CD8-positive, alpha-beta memory T cell (primary cell): ENCODE measurements at places on chromosomes 7 and 10. TPM values are rescaled to one million over a fixed set of nuclear protein-coding genes. Genes with fewer than 3 reads are reported as not detected.

- no peak overlapping the region for H3K27ac ChIP-seq
- no peaks in the 10 kb centered on the region for H3K4me1 ChIP-seq
- DNase-seq, result no peak
- no peaks in the 10 kb centered on the region for H3K27me3 ChIP-seq
- H3K4me3 ChIP-seq, result no peak overlapping the region
Observed at GRCh38 chr7:153422291-153423209, 629.6 kb upstream of the DPP6 start.

DNA sequence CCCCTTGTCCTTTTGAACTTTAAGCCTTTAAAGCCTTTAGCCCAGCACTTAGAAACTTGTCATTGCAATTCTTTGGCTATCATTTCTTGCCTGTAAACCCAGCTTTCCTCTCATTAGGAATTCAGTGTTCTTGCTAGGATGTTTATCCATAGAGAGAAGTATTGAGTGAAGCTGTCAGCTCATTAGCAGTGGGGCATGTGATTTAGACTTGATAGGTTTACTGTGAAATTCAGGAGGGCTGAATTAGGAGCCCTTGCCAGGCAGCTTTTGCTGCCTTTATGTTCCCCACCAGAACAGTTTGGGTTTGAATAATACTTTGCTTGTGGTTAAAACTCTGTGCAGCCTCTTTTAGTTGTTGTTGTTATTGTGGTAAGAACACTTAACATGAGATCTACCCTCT lies 39.5 kb downstream of the LHFPL3 start:
- DNase-seq, result no peak
- no peaks in the 10 kb centered on the region for H3K27me3 ChIP-seq
- H3K4me1 ChIP-seq, result no peaks in the 10 kb centered on the region

DNA sequence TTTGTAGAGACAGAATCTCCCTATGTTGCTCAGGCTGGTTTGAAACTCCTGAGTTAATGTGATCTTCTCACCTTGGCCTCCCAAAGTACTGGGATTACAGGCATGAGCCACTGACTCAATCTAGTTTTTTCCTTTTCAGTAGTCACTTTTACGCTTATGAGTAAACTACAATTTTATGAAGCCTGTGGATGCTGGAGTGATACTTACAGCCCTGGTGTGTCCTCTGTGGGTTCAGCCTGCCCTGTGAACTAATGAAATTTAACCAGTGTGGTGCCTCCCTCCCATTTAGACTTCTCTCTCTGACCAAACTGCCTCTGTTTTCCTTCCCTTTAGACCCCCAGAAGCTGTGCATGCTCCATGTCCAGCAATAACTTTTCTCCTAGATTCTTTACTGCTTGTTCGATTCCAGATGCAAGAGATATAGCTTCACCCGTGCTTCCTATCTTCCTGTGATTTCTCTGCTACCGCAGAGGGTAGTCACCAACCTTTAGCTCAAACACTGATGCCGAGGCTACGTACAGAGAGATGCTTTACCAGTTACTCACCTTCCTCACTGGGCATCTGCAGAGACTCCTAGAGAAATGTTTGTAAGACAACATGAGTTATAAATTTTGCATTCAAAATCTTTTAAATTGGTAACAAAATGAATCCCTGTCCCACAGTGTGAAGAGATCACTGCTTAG lies 90.8 kb downstream of the KIAA1217 start:
- no peaks in the 10 kb centered on the region for H3K27me3 ChIP-seq
- no peak overlapping the region for H3K4me3 ChIP-seq
- H3K4me1 ChIP-seq, result no peaks in the 10 kb centered on the region
- no peak overlapping the region for H3K27ac ChIP-seq

- H3K27me3 ChIP-seq, result no peaks in the 10 kb centered on the region
- H3K36me3 ChIP-seq, result no peaks in the 10 kb centered on the region
- H3K27ac ChIP-seq, result no peak overlapping the region
- no peak overlapping the region for H3K4me3 ChIP-seq
Observed at GRCh38 chr7:142508251-142508650, 241.0 kb upstream of the PRSS1 start.

- no peak for DNase-seq
- H3K4me1 ChIP-seq, result peaks cover 14% of the 10 kb centered on the region
- H3K4me3 ChIP-seq, result no peak overlapping the region
- H3K27ac ChIP-seq, result no peak overlapping the region
Observed at GRCh38 chr7:128399991-128400390, 9.8 kb downstream of the IMPDH1 start.

- peak; percentile 41 for DNase-seq
- no peak overlapping the region for H3K4me3 ChIP-seq
- H3K27ac ChIP-seq, result peak overlapping the region; percentile 1
Observed at GRCh38 chr7:44973610-44974401, 5.0 kb downstream of the MYO1G start.

GRCh38 chr7:102012941-102013461 lies 195.6 kb downstream of the CUX1 start:
- no peak overlapping the region for H3K4me3 ChIP-seq
- H3K27ac ChIP-seq, result no peak overlapping the region
- H3K4me1 ChIP-seq, result no peaks in the 10 kb centered on the region
- no peak for DNase-seq

- H3K27me3 ChIP-seq, result no peaks in the 10 kb centered on the region
- no peak for DNase-seq
- H3K4me3 ChIP-seq, result no peak overlapping the region
- no peaks in the 10 kb centered on the region for H3K4me1 ChIP-seq
- no peaks in the 10 kb centered on the region for H3K36me3 ChIP-seq
Observed at GRCh38 chr7:1257221-1257620, 24.5 kb downstream of the UNCX start.

- H3K4me1 ChIP-seq, result no peaks in the 10 kb centered on the region
- DNase-seq, result no peak
- no peaks in the 10 kb centered on the region for H3K27me3 ChIP-seq
- no peak overlapping the region for H3K4me3 ChIP-seq
- no peak overlapping the region for H3K27ac ChIP-seq
Observed at GRCh38 chr10:115409347-115409746, 316.2 kb downstream of the ATRNL1 start.

DNA sequence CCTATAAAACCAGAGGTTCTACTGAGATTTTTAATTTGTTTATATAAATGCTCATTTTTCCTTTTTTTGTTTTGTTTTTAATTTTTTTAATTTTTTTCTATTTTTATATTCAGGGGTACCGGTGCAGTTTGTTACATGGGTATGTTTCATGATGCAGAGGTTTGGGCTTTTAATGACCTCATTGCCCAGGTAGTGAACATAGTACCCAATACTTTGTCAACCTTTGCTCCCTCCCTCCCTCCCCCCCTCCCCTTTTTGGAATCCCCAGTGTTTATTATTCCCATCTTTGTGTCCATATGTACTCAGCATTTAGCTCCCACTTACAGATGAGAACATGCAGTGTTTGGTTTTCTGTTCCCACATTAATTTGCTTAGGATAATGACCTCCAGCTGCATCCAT lies 94.4 kb upstream of the NEBL start:
- no peak for DNase-seq
- H3K36me3 ChIP-seq, result no peaks in the 10 kb centered on the region
- H3K27ac ChIP-seq, result no peak overlapping the region

DNA sequence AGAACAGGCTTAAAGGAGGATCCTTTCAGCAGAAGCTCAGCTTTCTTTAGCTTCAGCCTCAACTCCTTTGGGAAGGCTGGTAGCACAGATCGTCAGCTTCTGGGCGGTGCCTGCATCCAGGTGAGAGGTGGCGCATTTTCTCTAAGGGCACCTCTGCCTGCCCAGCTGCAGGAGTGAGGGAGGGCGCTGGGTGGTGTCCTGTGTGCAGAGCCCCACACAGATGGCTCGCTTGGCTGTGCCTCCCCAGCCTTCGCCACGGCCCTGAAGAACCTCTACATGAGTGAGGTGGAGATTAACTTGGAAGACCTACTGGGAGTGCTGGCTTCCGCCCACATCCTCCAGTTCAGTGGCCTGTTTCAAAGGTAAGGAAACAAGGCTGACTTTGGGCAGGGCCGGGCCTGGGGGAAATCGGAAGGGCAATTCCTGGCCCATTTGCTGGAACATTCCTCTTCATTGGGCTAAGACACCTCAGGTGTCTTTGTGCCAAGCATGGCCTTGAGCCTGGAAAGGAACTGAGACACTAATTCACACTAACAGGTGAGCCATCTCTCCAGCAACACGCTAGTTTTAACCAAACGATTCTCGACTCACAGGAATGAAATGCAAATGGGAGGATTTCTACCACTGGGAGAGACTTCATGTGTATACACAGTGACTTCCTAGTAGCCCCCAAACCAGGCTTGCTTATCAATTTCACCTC lies 19.9 kb downstream of the BTBD16 start:
- H3K4me3 ChIP-seq, result no peak overlapping the region
- no peak overlapping the region for H3K27ac ChIP-seq
- peaks cover 13% of the 10 kb centered on the region for H3K4me1 ChIP-seq
- DNase-seq, result no peak
- no peaks in the 10 kb centered on the region for H3K36me3 ChIP-seq

DNA sequence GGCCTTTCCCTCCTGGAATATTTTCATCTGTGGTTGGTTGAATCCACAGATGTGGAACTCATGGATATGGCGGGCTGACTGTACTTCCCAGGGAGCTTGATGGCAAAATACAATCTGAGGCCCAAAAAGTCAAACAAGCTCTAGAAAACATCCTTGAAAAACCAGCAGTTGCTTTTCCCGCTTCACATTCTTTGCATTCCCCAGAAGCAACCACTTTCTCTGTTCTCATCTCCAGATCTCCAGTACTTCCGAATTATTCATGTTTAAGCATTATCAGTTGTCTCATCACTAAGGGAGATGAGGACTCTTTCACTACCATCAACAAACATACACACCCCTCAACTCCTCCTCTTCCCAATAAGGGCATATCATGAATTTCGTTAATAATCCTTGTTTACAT lies 55.3 kb downstream of the KIF5B start:
- no peaks in the 10 kb centered on the region for H3K36me3 ChIP-seq
- H3K27me3 ChIP-seq, result no peaks in the 10 kb centered on the region

SPDYE6 gene
- total RNA-seq, result not detected

SEMA3D gene
- not detected for total RNA-seq

TSPAN12 gene
- not detected for total RNA-seq

MUC3A gene
- not detected for total RNA-seq

AOC1 gene
- not detected for total RNA-seq

SMURF1 gene
- total RNA-seq, result 14.8 TPM

BAG3 gene
- 12.0 TPM for total RNA-seq

TMEM213 gene
- not detected for total RNA-seq

ATRNL1 gene
- total RNA-seq, result not detected

EVX1 gene
- total RNA-seq, result not detected

OR2A42 gene
- not detected for total RNA-seq

CHCHD1 gene
- total RNA-seq, result 35.8 TPM

ERVW-1 gene
- total RNA-seq, result not detected

SFTPA2 gene
- total RNA-seq, result not detected

ANKRD61 gene
- 0.24 TPM for total RNA-seq
